ENCODE measurements at places on chromosomes 4 and X.

- DNase-seq, result no peak
Measured at GRCh38 chrX:114075073-114075673, 508.7 kb upstream of the HTR2C start.

DNA sequence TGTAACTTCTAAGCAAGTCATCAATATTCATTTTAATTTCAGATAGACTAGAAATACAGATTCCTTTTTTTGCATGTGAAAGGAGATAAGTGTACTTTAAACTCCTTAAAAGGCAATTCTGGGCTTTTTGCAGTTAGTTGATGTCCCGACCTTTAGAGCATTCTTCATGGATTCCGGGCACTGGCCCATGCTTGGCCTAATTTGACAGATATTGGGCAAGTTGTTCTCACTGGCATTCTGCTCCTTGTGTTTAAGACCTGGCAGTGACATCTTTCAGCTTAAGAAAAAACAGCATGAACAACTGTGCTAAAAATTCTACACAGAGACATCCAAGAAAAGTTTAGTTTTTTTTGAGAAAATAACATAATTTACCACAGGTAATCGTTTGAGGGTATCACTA is 1037.2 kb downstream of the PCDH18 start:
- no peak for DNase-seq

DNA sequence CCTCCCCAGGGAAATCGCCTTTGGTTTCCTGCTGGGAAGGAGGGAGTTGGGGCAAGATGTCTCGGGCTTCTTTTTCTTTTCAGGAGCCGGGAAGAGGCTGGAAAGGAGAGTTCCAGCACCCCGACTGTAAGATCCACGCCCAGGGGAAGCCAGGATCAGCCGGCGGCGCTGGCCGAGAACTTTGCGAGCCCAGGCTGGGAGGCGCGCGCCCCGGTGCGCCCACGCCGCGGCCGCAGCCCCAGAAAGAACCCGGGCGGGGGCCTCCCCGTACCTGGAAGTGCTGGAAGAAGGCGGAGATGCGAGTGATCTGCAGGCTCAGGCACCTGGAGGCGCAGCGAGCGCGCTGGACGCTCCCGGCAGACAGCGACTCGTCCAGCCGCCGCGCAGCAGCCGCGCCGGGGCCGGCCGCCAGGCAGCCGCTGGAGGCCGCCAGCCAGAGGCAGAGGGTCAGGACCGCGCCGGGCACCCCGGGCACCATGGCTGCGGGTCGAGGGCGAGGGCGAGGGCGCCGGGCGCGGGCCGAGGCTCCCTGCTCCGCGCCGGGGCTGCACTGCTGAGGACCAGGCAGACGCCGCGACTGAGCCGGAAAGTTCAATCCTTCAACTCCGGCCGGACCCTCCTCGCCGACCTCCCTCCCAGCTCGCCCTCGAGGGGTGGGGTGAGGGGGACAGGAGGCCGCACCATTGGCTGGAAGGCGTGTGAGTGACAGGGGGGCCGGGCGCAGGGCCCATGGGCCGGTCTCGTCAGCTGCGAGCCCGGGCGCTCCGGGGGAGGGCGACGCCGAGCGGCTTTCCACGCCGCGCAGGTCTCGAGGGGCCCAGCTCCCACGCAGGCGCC is at the start of gene ANOS1:
Gene ANOS1, minus strand, starts transcription at position 579 of the 837 bp plus-strand sequence. Its CDS starts 101 bp downstream, at position 478.
- DNase-seq, result no peak

GRCh38 chrX:108312011-108312410 is 126.2 kb downstream of the COL4A6 start:
- no peak for DNase-seq

GRCh38 chrX:24768556-24768955 is 74.8 kb downstream of the POLA1 start:
- no peak for DNase-seq

DNA sequence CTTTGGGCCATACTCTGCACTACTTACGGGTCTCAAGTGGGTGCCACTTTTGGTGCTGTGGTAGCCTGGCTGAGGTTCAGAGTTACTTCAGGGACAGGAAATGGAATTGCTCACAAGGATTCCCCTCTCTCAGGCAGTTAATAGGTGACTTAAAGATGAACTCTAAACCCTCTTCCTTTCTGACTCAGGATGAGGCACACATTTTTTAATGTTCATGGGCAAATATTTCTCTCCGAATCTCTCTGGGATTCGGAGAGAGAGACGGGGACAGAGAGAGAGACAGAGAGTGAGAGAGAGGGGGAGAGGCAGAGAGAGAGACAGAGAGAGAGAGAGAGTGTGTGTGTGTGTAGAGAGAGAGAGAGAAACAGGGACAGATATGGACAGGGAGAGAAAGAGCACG is 79.8 kb downstream of the NYX start:
- no peak for DNase-seq

GRCh38 chrX:87744391-87744790 is 226.8 kb downstream of the KLHL4 start:
- no peak for DNase-seq

DNA sequence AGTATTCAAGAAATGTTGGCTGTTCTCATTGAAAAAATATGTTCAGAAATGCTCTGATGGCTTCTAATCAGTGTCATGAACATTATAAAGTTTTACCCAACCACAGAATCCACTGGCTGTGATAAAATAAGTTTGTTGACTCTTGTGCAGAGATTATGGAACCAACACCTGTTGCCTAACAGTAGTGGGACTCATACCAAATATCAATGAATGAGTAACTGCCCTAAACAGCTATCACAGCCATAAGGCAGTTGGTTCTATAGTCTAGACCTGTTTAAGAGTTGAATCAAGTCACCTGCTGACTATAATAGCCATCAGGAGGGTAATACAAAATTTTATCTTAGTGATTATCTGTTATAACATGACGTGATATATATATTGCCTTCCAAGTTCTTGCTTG is 168.3 kb downstream of the ATOH1 start:
- DNase-seq, result no peak

DNA sequence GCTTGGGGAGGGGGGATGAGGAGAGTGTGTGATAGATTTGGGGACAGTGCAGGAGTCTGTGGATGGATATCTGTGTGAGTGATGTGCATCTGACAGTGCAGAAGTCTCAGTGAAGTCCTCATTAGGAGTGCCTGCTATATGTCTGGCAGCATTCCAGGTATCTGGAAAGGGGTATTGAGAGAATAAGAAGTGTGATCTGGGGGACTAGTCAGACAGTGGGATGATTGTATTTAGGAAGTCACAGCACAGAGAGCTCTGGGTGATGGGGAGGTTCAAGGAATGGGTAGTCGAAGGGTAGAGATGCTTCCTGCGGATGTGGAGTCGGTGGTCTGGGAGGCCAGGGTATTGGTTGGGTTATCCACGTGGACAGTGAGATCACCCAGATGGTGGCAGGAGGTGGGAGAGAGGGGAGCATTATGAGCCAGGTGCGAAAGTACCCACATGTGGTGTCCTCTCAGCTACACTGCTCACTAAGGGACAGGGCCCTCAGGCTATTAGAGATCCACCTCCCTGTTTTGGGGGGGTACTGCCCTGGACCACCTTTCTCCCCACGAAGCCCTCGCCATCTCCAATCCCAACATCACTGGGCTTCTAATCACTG is 9.8 kb downstream of the MAGED2 start:
- DNase-seq, result no peak

GRCh38 chr4:189021831-189022230 is 882.6 kb downstream of the TRIML1 start:
- no peak for DNase-seq

DNA sequence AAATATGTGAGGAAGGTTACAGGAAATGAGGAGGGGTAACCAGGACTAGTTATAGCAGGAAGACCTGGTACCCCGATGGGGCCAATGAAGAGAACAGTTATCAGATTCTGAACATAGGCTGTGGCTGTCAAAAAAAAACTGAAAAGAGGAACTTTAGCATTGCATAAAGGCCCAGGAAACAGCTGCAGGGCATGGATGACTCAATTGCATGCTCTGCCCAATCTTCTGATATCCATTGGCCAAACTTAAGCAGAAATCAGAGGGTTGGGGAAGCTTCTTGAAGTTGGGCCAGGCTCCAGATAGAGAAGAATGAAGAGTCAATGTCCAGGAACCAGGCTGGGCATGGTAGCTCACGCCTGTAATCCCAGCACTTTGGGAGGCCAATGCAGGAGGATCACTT is 1222.4 kb upstream of the PRKX start:
- no peak for DNase-seq

GRCh38 chrX:153643431-153644351 is 3.3 kb upstream of the DUSP9 start:
- DNase-seq, result no peak

DNA sequence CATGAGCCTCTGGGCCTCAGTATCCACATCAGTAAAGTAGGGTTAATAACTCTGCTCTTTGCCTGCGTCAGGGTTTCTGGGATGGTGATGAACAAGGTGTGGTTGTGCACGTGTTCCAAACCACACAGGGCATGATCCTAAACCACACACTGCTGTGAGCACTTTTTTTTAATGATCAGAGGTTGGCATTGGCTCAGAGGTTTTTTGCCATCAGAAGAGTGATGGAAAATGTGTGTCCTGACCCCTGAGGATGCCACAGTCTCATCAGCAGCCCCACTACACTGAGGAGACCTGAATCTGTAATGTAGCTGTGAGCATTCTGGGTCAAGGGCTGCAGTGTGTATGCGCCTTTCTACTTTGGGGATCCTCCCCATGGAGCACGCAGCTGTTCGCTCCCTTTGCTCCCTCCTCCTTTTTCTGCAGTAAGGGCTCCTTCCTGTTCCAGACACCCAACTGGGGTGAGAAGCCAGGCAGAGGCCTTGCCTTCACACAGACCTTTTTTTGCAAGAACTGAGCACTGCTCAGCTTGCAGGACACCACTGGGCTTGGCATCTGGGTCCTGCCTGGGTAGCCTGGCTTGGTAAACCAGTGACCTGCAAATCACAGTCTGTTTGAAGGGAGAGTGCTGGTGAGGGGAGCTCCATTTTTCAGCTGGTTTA is 87.5 kb downstream of the MAMLD1 start:
- DNase-seq, result no peak

GRCh38 chr4:112321776-112322684 is 24.9 kb downstream of the ALPK1 start:
- peak; percentile 53 for DNase-seq

- no peak for DNase-seq
Measured at GRCh38 chr4:15368856-15369255, 59.0 kb upstream of the C1QTNF7 start.

DNA sequence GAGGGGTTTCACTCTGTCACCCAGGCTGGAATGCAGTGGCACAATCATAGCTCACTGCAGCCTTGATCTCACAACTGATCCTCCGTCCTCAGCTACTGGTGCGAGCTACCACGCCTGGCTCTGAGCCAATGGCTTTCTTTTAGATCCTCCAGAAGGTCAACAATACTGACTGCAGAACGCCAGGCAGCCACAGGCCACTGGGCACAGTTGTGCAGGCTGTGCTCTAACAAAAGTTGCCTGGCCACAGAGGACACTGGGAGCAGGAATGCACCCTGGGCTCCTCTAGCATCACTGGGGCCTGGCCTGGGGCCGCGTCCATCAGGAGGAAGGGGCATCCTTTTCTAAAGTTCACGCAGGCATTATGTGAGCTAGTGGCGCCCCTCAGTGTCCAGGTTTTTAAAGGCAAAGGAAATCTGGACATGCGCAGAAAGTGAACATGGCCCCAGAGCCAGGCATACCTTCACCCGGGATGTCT is 14.9 kb upstream of the PORCN start:
- no peak for DNase-seq

DNA sequence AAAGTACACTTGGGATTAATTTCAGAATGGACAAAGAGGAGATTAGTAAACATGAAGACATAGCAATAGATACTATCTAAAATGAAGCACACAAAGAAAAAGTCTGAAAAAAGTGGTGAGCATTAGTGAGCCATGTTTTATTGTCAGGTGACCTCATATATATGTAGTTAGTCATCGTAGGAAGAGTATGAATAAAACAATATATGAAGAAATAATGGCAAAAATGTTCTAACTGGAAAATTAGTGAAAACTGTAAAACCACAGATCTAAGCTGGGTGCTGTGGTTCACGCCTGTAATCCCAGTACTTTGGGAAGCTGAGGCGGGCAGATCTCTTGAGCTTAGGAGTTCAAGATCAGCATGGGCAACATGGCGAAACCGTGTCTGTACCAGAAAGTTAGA is 67.9 kb downstream of the RBPJ start:
- DNase-seq, result no peak

DNA sequence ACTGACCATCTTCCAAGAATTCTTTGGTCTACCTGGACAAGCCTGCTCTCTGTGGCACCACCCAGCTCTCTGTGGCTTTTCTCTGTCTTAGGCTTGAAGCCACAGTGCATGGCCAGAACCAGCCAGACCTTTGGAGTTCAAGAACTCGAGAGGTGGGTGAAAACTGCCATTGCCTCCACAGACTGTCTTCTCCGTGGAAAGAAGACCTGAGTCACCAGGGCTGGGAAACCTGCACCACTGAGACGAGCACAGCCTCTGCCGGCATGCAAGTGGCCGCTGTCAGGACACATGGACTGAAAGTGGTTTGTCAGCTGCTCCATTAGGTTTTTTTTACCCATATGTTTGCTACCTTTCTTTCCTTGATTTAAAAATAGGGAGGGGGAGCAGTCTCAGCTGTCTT is 74.5 kb downstream of the MGST2 start:
- DNase-seq, result no peak

GRCh38 chr4:78288327-78288726 is 231.2 kb downstream of the FRAS1 start:
- no peak for DNase-seq

DNA sequence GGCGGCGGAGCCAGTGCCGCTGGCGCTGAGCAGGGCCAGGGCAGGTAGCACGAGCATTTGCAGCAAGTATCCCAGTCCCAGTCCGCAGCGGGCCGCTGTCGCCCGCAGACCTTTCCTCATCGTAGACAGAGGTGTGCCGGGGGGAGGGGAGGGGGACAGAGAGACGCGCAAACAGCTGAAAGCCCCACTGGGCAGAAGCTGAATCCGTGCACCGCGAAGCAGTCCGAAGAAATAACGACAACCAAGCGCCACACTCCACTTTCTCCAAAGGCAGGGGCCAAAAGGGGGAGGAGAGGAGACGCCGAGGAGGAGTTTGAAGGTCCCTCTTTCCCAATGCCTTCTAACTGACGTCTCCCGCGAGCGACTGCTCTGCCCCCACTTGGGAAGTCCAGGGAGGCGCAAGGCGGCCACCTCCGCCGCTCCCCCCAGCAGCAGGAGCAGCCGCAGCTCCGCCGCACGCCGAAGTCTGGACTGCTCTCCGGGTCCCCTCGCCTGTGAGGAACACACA is at the start of gene UNC5C:
Gene UNC5C, minus strand, starts transcription at position 236 of the 508 bp plus-strand sequence.
- no peak for DNase-seq

- DNase-seq, result no peak
Measured at GRCh38 chrX:55919367-55920221, 202.0 kb downstream of the RRAGB start.

- DNase-seq, result no peak
Measured at GRCh38 chr4:70658418-70658817, 7.9 kb downstream of the JCHAIN start.

DNA sequence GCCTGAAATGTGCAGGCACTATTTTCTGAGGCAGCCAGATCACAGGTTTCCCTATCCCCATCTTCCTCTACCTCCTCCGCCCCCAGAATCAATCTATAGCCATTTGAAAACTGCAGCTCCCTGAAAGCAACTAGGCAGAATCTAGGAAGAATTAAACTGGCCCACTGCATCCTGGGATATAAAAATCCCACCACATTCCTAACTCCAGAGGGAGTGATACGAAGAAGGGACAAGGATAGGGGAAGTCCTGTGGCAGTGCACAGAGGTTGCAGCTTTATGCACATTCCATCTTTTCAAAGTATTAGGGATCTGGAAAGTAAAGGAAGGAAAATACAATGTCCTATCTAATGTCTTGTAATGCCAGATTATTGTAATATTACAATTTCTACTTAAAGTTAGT is 18.3 kb upstream of the HERC3 start:
- no peak for DNase-seq

GRCh38 chr4:10461091-10461849 is 4.0 kb upstream of the ZNF518B start:
- peak; percentile 64 for DNase-seq

GRCh38 chr4:17128268-17128667 is 229.8 kb upstream of the LDB2 start:
- no peak for DNase-seq
